ENCODE measurements at places on chromosomes 11 and 22.

- no peak for DNase-seq
These were observed 51.0 kb downstream of the MIAT start for GRCh38 chr22:26708256-26709009.

DNA sequence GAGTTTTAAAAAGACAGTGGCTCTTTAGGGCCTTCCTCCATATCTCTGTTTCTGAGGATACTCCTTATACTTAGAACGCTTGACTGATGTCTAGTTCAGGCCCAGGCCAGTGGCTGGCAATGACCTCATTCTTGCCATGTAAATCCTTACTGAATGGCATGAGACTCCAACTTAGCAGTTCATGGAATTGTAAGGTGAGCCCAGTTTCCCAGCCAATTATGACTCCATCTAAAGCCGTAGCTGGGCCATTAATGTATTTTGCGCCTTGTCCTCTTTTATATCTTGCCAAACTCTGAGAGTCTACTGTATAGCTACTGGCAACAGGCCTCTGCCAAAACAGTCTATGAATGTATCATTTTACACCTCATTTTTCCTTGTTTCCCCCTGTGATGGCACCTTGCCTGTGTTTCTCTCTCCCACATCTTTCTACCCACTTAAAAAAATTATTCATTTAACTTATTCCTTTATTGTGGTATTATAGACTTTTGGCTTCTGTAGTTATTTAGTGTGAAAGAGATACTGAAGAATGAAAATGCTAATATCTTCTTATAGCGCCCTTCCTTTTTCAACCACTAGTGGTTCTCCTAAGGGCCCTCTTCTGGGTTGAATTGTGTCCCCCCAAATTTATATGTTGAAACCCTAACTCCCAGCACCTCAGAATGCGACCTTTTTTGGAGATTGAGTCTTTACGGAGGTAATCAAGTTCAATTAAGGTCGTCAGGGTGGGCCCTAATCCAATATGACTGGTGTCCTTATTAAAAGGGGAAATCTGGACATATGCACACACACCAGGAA, 67.4 kb downstream of the ZNRF3 start:
- DNase-seq, result no peak

GRCh38 chr11:27171376-27171958, 130.9 kb downstream of the BBOX1 start:
- DNase-seq, result no peak

- no peak for DNase-seq
These were observed 23.2 kb downstream of the SYT13 start for GRCh38 chr11:45262900-45263299.
